ENCODE measurements at places on chromosomes 3 and 15.

DNA sequence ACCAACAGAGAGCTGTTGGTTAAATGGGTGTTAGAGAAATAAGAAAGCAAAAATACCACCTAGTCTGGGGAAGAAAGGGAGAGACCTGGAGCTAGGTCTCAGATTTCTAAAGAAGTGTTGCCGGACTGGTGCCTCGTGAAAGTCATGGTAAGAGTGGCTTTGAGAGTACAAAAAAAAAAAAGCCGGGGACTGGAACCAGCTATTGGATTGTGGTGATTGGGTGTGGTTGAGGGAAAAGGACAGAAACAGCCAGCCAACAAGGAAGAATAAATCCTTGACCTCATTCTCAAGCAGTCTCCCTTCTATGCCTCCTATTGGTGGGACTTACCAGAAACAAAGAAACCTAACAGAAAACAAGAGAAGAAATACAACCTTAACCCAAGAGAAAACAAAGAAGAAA lies 346.4 kb upstream of the KCNMB2 start:
- no peak for DNase-seq

- no peak for DNase-seq
Measured at GRCh38 chr3:159513867-159514380, 474.7 kb upstream of the IL12A start.

- DNase-seq = no peak
Measured at GRCh38 chr3:115148142-115148790, 1.2 kb upstream of the ZBTB20 start.

GRCh38 chr3:70631716-70632307 lies 319.4 kb upstream of the MDFIC2 start:
- DNase-seq = no peak

DNA sequence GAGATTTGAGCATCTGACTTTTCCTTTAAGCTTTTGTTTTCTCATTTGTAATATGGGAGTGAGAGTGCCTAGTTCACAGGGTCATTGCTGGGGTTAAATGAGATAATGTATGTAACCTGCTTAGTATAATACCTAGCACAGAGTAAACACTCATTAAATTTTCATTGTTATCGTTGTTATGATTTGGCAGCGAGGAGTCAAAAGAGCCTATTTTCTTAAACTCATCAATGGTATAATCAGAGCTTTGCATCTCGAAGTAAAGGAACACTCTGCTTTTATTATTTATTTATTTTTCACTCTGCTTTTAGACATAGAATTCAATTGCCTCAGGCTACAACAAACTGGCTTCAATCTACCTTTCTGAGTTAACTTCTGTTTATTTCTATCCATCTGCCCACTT lies 52.8 kb downstream of the LPP start:
- DNase-seq = no peak

DNA sequence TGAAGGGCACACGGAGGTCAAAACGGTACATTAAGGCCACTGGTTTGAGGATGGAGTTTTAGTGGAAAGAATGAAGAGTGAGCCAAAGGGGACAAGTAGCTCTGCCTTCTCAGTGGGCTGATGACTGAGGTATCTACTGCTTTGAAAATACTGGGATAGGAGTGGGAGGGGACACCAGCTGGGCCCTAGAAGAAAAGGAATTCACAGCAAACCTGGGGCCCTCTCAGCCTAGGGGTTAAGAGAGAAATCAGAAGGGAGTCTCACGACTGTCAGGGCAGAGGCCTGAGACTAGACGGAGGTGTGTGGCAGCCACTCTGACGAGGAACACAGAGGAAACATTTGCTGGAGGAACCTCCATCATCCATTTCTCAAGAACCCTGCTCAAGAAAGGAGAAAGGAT lies 75.1 kb downstream of the TNIK start:
- DNase-seq = no peak

- no peak for DNase-seq
Measured at GRCh38 chr15:60137711-60138396, 133.7 kb downstream of the FOXB1 start.

- no peak for DNase-seq
Measured at GRCh38 chr3:149118724-149119123, 10.7 kb upstream of the HPS3 start.

GRCh38 chr3:139794469-139795265 lies 116.9 kb upstream of the NMNAT3 start:
- no peak for DNase-seq

DNA sequence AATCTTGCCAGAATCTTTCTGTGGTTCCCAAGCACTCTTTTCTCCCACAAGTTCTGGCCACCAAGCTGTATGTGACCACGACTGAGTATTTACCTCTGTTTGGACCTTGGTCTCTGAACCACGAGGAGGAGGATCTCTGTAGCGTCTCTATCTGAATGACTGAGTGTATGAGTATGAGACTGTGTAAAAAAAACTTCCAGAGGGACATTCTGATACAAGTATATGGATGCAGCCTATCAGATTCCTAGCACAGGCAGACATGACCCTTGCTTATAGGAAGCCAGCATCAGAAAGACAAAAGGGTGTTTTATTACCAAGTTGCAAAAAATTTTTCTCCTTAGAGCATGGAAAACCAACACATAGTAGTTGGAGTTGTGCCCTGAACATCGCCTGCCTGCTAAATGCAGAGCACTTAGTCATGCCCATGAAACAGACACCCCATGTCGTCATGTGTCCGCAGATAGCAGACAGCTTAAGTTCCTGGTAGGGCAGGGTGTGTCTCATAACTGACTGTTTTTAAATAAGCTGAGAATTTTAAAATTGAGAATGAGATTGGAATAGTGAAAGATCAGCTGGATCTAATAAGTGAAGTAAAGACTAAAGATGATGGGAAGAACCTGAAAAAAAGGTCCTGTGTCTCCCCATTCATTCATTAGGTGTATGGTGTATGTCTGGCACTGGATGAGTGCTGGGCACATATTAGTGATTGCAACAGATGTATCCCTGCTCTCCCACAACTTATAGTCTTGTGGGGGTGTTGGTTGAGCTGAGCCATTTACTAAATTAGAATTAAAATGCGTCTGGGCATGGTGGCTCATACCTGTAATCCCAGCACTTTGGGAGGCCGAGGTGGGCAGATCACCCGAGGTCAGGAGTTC lies 30.9 kb downstream of the DAG1 start:
- no peak for DNase-seq
